Activated T-helper 1 cell treated with anti-CD3 and anti-CD28 coated beads, Interleukin-12 subunit alpha, Interleukin-12 subunit beta, Interleukin-2, Interleukin-4 antibody, amounts not matched to agents 30 ng/mL and 10 ng/mL and 1 ng/mL, durations not matched to agents 14 hours and 24 hours and 36 hours (primary cell): ENCODE measurements at places on chromosomes 3 and 15. TPM values are rescaled to one million over a fixed set of nuclear protein-coding genes. Genes with fewer than 3 reads are reported as not detected.

The PLA1A gene
- total RNA-seq = 0.22 and 0.29 TPM in 2 replicates

DNA sequence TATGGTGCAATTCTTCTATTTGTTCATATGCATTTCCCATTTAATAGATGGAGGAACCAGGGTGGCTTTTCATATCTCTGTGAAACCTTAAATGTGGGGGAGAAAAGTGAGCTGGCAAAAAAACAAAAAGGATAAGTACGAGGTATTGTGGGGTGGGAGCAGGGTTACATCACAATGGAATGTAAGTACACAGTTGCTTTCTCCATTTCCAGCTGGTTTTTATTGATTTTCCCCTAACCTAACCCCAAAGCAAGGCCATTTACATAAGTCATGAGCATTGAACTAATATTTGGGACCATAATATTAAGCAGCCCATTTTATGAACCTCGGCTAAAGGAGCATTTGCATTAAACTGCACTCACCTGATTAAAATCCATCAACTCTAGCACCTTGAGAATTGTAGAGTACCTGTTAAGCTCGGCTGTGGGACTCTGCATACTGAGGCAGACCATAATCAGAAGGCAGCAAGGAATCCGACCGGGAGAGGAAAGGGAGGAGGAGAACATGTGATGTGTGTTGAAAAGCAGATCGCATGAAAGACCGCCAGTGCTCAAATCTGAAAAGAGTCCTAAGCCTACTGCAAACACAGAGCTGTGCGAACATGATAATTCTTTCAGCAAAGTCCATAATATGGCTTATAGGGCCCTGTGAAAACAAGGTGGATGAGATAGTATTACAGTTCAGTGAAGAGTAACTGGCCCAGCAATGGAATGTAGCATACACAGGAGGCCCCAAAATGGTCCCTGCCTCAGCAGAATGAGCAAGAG lies 513.4 kb downstream of the FHIT start:
- no peak for DNase-seq

DNA sequence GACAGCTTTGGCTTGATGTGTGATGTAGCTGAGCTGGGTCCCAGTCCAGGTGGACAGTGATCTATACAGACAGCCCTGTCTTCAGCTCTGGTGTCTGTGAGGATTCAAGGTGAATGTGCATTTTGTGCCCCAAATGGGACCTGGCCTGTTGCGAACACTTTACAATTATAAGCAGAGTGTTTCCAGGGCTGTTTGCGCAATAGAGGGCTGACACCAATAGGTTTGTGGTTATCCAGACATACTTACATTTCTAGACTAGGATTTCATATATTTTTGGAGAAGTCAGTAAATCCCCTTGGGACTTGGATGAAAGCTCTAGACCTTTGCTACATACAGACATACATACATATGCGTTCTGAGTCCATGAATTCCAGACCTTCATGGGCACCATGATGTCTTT lies 4.2 kb upstream of the TATDN2 start:
- DNase-seq = no peak

- no peak for DNase-seq
Measured at GRCh38 chr3:104548401-104548800, 818.3 kb upstream of the ALCAM start.

DNA sequence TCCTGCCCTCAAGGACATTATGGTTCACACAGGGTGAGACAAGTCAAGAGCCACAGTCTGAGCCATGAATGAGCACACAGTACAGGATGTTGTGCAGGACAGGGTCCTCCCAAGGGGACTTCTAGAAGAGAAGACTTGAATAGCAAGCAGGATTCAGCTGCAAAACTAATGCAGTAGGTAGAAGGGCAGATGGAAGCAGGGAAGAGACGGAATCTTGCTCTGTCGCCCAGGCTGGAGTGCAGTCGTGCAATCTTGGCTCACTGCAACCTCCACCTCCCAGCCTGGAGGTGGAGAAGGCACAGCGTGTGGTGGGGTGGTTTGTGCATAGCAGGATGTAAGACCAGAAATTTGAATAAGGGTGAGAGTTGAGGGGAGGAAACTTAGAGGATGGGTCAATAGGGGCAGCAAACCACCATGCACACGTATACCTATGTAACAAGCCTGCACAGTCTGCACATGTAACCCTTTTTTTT lies 8.0 kb downstream of the BCL2L10 start:
- DNase-seq = no peak

DNA sequence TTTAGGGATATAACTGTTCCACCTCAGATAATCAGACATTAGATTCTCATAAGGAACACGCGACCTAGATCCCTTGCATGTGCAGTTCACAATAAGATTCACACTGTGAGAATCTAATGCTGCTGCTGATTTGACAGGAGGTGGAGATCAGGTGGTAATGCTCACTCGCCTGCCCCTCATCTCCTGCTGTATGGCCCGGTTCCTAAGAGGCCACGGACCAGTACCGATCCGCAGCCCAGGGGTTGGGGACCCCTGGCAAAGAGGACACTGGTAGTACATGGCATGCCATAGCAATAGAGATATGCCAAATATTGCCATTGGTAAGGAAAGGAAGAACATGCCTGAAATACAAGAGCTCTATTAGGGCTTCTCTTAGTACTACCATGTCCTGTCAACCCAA lies 59.7 kb downstream of the LSM3 start:
- no peak for DNase-seq

DNA sequence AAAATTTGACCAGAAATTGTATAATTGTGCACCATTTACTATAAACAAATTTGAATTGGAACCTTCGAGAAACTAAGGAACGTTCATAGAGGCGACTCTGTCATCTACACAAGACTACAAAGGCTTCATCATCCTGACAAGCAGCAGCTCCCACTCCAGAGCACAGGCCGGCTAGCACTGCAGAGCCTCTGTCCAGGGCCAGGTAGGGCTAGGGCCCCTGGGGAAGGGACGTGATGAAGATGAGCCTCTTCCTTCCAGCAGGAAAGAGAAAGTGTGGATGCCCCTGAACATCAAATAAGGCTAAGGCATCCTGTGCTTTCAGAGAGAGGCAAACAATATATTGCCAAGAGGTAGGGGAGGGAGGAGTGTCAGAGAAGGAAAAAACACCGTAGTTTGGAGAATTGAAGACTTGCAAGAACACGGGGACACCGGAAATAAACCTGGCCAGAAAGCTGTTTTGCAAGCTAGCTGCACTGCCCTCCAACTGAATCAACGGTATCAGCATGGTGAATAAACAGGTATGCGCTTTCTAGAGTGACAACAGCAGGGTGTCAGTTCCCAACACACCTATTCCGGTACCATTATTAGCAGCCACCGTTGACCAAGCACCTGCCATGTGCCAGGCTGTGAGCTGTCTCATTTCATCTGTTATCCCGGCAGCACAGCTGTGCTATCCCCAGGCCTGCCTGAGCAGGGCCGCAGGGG lies 12.4 kb downstream of the XXYLT1 start:
- no peak for DNase-seq

- no peak for DNase-seq
Measured at GRCh38 chr3:128597900-128598299, 52.7 kb downstream of the RPN1 start.

The MAP2K1 gene
- total RNA-seq = 82.5 and 86.6 TPM in 2 replicates

DNA sequence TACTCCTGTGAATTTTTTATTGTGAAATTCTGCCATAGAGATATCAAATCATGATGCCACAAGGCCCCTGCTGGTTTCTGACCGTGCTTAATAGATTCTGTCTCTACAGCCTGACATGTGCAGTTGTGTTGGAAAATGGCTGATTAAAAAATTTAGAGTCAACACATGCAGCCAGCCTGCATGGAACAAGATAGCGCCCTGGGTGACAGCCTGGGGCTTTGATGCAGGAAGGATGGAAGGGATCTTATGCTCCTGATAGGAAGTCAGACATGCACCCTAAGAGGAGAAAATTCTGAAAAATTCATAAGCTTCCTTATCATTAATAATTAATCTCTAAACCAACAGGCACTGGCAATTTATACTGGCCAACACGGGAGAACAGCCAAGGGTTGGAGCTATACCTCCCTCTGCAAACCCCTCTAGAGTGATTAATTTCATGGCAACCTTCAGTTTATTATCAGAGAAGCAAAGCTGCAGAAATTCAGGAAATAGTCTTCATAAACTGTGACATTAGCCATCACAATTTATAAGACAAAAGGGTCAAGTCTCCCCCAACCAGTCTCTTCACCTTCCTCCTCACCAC lies 198.4 kb downstream of the CADPS start:
- DNase-seq = no peak

The PLSCR5 gene
- total RNA-seq = not detected in 2 replicates

The ZMYND10 gene
- 1.5 and 1.7 TPM in 2 replicates for total RNA-seq

GRCh38 chr3:28290863-28291300 lies 49.5 kb downstream of the CMC1 start:
- no peak for DNase-seq

- no peak for DNase-seq
Measured at GRCh38 chr3:100073049-100073713, 41.1 kb downstream of the FILIP1L start.

The FOXL2NB gene
- not detected in 2 replicates for total RNA-seq

DNA sequence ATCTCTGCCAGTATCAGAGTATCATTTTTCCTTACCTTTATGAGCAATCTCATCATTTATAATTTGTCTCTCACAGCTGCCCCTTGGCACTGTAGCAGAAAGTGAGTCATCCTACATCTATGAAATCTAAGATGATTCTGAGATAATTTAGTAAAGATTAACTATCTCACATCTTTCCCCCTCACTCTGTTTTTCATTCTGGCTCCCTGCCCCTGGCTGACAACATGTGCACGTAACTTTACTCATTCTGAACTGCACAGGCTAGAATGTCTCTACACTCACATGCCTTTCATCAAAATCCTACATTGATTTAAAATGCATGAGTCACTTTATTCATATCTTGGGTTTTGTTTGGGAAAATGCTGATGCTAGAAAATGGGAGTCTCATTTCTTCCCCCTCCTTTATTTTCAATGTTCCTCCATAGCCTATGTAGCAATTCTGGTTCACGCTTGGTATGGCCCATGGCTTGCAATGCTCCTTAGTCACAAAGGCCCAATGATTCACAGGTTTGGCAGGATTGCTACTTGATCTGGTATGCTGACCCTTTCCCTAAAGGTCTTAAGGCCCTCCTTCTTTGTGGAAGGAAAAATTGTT lies 838.5 kb downstream of the TUSC7 start:
- DNase-seq = no peak

DNA sequence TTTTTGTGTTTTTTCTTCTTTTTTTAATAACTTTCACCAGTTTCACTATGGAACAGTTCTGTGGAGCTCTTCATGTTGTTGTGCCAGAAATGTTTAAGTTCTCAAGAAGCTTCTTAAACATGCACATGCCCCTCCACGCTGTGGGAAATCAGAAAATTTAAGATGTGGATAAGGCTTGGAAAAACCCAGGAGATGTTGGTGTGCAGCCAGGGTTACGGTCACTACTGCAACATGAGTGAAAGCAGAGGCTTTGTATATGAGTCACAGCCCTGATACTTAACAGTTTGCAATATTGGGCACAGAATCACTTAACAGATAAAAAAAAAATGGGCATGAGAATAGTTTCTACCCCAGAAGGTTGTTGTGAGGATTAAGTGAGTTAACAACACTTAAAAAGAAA lies 399.9 kb downstream of the LRTM1 start:
- no peak for DNase-seq
